ENCODE measurements at places on chromosomes 6 and 20.

DNA sequence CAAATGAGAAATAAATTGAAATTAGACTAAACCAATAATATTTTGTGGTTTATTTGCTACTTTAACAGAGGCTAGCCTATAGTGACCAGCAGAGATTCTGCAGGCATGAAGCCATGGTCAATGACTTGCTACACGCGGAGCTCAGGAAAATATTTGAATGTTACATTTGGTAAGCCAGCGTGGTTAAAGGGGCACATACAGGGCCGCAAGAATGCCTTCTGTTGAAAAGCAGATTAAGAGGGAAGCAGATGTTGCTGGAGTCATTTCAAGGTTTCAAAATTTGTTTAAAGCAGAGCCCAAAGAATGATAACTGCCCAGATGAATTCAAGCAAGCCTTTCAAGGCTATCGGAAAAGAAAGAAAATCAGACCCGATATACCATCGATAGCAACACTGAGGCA, 294.3 kb upstream of the MAN1A1 start:
- no peak for DNase-seq

GRCh38 chr20:2742934-2743559, 50.5 kb downstream of the EBF4 start:
- peak; percentile 63 for DNase-seq

DNA sequence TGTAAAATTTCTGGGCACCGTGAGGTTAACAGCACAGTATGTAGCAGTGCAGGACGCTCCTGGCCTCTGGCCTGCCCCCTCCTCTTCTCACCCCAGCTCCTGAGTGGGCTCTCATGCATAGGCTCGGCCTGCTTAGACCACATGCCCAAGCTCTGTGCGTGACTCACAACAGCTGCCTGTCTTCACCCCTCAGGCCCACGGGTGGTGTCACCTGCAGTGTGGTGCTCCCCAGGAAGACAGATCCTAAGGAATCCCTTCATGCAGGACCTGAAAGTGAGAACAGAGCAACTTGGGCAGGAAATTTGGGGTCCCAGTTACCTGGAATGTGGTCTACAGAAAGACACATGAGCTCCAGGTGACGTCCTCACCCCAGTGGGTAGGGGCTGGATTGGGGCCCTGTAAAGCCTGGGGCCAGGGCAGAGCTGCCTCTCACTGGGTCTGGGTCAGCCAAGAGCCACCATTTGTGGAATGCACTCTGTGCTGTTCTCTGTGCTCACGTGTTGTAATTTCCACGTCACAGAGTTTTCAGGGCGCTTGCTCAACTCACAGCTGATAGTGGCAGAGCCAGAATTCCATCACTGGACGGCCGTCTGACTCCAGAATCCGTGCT, 37.0 kb upstream of the PXDC1 start:
- no peak for DNase-seq

DNA sequence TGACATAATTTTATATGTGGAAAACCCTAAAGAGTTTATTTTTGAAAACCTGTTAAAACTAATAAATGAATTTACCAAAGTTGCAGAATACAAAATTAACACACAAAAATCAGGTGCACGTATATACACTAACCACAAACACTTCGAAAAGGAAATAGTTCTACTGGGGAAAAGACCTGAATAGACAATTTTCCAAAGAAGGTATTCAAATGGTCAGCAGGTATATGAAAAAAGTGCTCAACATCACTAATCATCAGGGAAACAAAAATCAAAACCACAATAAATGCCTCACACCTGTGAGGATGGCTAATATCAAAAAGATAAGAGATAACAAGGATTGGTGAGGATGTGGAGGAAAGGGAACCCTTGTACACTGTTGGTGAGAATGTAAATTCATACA, 110.6 kb downstream of the PXDC1 start:
- DNase-seq = no peak

GRCh38 chr20:37649676-37650370, 44.0 kb upstream of the CTNNBL1 start:
- no peak for DNase-seq

- no peak for DNase-seq
Measured at GRCh38 chr6:157046776-157047175, 269.6 kb downstream of the ARID1B start.

DNA sequence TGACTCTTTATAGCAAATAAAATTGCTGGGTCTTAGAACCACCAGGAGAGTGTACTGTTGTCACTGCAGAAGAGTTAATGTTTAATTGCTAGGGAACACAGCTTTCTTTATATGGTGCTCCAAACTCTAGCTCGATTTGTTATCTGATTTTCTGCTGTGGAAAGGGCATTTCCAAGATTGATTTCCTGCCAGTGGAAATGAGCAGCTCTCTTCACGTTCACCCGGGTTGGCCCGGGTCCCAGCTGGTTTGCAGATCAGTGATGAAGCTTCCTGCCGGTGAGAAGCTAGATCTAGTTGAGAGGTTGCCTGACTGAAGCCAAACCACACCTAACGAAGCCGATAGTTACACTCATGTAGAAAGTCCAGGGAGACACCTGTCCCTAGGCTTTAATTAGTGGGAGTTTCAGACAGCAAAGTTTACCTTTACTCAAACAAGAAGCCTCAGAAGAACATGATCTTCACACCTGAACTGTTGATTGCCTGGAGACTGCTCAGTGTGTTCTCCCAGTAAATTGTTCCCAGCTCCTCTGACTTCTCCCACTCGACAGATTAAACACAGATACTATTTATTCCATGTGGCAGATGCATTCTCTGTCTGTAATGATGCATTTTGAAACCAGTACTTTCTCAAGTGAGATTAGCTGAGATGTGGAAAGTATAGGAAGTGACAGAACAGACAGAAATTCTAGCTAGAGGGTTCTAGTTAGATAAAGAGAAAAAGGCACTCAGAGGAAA, 27.8 kb downstream of the PAQR8 start:
- peak; percentile 59 for DNase-seq

GRCh38 chr20:57075181-57075580, 191.3 kb downstream of the BMP7 start:
- DNase-seq = no peak

GRCh38 chr6:2626401-2626800, 124.3 kb downstream of the MYLK4 start:
- no peak for DNase-seq

DNA sequence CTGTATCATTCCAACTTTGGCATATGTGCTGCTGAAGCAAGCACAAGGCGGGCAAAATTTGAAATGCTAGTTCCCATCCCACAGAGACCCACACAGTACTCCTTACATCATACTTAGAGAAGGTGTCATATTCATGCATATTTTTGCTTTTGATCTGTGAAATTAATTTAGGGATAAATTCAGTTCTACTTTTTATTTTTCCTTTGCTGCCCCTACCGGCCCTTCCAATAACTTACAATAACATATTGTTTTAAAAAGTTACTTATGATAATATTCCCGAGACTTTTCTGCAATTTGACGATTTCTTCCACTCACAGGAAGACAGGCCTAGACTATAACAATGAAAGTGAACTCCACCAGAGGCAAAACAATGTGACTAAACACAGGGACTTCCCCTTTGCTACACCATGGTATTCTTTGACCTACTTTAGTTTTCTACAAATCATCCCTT, 35.0 kb downstream of the SESN1 start:
- no peak for DNase-seq

DNA sequence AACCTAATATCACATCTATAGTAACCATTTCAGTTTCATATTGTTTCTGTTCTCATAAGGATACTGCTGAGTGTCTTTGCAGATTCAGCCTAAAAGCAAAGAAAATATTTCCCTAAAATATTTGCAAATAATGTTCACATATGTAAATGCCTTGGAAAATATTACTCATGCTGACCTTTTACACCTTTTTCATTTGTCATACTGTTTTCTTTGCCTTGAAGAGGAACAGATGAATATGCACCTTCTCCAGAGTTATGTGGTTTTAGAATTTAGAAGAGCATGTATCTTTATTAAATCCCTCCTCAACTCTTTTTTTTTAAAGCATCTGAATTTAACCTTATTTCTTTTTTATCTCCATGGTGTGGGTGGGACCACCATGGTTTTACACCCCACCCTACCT, 32.5 kb downstream of the NDUFAF5 start:
- no peak for DNase-seq

DNA sequence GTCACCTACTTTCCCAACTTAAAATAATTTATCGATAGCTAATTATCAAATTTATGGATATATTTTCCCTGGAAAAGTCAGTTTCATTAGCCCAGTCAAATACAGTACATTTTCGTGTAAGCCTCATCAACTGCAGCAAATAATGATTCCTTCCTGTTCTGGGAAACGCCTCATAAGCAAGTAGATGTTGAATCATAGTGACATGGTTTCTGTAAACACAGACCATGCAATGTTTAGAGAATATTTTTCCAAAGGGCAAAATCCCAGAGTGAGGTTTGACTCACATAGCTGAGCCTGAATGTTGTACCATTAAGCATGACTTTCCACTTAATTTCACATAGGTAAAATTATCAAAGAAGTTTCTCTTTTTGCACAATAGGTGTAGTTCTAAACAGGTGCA, 16.7 kb upstream of the VNN1 start:
- DNase-seq = no peak

DNA sequence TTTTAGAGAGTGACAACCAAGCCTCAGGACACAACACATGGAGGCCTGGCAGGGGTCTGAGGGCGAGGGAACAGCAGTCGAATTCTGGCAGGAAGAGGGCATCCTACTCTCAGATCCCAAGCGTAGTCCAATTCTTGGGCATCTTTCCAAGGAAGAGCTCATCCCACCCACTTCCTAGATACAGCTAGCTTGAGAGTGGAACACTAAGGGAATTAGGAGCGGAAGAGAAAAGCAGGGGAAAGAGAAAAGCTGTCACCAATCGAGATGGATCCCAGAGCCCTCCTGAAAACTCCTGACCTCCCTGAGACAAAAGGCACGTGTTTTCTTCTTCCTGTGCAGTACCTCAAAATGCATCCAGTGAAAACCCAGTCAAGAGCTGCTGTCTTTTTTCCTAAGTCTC, 67.1 kb downstream of the GFOD1 start:
- DNase-seq = no peak

DNA sequence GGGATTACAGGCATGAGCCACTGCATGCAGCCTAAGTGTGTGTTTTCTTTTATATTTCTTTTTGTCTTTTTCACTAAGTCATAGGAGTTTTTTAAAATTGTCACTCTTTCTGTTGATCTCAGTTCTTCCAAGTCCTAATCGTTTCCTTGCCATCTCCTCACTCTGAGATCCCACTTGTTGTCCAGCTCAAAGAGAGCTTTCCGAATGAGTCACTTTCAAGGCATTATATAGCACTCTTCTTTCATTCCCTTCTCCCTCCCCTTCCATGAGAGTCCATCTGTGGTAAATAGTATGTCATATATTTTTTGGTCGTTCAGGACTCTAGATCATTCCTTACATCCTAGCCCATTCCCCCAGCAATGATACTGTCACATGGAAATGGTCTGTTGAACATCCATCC, 4.3 kb downstream of the VAPB start:
- no peak for DNase-seq

DNA sequence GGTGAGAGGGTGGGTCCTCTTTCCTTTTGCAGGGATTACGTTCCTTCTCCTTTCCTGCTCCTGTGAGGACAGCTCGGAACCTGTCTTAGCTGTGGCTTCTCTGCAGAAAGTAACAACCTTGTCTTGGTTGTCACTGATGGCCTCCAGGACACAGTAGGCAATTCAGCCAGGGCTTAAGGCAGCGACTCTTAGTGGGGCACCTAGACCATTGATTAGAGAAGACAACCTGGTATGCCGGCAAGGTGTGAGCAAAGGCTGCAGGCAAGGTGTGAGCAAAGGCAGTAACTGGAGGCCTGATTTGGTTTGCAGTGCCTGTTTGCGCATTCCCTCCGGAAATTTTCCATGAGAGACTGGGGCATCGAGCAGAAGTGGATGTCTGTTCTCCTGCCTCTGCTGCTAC, 37.6 kb downstream of the DYNLT1 start:
- no peak for DNase-seq

DNA sequence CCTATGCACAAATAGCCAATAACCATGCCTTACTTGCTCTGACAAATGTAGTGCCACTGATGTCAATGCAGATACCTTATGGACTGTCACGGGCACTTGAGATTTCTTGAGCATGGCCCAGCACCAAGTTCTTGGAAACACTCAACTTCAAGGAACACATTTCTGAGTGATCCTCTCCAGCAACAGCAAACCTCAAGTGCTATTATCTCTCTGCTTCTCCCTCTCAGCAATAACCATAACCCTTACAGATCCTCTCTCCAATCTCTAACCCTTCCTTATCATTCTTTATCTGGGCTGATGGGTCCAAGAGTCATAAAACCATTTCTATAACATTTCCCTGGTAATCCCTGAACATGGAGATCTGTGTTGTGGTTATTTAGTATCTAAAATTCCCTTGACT, 266.9 kb upstream of the STXBP5 start:
- DNase-seq = no peak

DNA sequence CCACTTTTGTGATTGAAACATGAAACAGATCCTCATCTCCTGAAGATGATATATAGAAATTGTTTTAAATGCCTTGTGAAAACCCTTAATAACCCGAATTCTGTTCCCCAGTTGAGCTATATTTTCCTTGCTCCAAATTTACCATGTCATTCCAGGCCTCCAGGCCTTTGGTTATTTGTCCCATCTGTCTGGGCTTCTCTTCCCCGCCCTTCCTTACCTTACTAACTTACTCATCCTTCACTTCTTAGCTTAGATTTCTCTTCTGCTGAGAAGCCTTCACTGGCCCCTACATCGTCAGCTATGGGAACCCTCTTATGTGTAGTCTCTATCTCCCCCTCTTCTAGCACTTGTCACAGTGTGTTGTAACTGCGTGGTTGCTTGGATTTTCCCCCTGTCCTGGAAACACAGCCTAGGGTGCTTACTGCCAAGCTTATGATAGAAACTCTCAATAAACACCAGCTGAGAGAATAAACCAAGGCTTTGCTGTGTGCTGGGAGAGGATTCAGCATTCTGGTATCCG, 68.6 kb downstream of the SGK1 start:
- DNase-seq = no peak

DNA sequence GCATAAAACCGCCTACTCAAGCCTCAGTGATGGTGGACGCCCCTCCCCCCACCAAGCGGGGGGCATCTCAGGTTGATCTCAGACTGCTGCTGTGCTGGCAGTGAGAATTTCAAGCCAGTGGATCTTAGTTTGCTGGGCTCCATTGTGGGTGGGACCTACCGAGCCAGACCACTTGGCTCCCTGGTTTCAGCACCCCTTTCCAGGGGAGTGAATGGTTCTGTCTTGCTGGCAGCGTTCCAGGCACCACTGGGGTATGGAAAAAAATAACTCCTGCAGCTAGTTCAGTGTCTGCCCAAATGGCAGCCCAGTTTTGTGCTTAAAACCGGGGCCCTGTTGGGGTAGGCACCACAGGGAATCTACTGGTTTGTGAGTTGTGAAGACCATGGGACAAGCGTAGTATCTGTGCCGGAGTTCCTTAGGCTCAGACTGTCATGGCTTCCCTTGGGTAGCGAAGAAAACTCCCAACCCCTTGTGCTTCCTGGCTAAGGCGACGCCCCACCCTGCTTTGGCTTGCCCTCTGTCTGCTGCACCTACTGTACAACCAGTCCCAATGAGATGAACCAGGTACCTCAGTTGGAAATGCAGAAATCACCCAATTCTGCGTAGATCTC, 1334.5 kb upstream of the ADGRB3 start:
- no peak for DNase-seq

Measured in lower lobe of right lung (tissue), 2 donors.